ENCODE measurements at places on chromosomes 6 and 20. TPM values are rescaled to one million over a fixed set of nuclear protein-coding genes. Genes with fewer than 3 reads are reported as not detected.

Gene SLC22A7
- polyA plus RNA-seq = not detected

Gene ENTPD6
- 33.8 TPM for polyA plus RNA-seq

Gene NRN1
- polyA plus RNA-seq = 18.4 TPM

Gene CST7
- 1.0 TPM for polyA plus RNA-seq

Gene SLC24A3
- 21.6 TPM for polyA plus RNA-seq

Gene CCN2
- polyA plus RNA-seq = 29.8 TPM

Gene HLA-DRA
- polyA plus RNA-seq = 22.7 TPM

Gene OTOR
- 0.08 TPM for polyA plus RNA-seq

- peak; percentile 60 for DNase-seq
Measured at GRCh38 chr6:16316741-16317251, 78.4 kb downstream of the GMPR start.

DNA sequence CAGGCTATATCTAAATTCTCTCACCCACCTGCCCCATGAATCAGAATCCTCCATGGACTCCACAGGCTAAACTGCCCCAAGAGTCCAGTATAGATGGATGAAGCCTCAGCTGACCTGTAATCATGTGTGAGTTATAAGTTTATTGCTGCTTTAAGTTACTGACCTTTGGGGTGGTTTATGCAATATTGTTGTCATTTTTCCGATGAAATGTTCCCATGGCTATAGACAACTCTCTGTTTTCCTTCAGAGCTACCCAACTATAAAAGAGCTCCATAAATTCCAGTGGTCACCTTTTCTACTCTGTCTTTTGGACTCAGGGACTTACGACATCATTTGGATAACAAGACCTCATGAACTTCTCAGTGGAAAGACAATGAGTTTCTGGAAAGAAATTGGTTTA is 212.1 kb downstream of the BMP2 start:
- DNase-seq = no peak

DNA sequence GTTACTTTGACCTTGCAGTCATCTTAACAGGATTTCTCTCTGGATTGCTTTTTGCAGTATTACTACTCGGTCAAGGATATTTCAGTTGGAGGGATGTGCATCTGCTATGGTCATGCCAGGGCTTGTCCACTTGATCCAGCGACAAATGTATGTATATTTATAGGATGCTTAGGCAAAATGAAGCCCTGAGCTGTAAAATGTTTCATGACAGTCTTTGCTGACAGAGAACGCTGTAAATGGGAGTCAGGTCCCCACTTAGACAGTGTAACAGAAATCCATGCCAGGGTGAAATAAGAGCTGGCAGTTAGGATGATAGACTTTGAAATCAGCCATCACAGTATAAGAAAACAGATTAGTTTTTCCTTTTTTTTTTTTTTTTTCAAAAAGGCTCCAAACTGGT is 264.0 kb downstream of the LAMA2 start:
- peak; percentile 36 for DNase-seq

DNA sequence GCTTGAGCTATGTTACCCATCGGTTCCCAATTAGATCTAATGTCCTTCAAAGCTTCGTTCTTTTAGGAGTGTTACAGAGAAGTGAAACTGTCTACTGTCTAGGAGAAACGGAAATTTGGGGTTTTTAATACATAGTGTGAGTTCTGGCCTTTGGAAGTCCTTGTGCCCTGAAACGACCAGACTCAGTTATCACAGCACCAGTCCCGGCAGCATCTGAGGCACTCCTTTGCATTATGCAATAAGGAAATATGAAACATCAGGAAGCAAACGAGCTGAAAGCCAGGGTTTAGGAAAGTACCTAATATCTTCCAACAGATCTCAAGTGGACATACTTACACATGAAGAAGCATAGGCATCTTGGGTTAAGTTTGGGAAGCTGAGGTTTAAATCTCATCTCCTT is 61.8 kb upstream of the ADGRF1 start:
- peak; percentile 50 for DNase-seq

DNA sequence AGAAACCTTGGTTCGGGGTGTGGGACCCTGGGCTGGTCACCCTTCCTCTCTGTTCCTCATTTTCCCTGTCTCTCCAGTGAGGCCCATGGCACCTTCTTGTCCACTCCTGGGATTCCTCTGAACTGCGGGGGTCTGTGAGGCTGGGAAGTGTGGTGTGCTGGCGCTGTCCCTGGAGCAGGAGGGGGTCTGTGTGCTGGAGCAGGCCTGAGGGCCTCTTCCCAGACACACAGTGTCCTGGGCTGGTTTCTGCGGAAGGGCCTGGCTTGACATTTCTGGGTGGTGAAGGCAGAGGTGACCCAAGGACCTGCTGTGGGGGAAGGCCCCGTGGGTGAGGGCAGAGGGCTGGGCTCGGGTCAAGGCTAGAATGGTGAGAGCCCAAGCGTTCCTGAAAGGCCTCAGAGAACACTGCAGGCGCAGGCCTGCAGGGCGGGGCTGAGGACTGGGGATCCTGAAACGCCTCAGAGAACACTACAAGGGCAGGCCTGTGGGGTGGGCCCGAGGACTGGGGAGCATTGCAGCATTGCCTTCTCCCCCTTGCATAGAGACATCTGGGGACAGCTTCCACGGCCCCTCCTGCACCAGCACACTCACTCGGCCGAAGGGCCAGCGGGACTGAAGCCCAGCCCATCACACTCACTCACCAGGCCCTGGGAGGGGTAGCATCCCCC is 10.6 kb upstream of the BAK1 start:
- no peak for DNase-seq

DNA sequence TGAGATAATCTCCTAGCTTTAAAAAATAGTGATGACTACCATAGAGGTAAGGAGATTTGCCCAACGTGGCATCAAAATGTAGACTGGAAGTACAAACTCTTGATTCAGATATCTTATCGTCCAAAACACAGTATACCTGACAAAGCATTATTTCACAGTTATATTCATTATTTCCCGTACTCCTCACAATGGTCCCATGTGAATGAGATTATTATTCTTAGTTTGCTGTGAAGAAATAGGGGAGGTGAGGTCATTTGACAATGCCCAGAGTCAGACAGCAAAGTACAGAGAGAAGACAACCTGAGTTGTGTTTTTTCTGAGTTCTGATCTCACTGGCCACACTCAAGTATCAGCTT is 1.2 kb upstream of the TFB1M start:
- DNase-seq = no peak

DNA sequence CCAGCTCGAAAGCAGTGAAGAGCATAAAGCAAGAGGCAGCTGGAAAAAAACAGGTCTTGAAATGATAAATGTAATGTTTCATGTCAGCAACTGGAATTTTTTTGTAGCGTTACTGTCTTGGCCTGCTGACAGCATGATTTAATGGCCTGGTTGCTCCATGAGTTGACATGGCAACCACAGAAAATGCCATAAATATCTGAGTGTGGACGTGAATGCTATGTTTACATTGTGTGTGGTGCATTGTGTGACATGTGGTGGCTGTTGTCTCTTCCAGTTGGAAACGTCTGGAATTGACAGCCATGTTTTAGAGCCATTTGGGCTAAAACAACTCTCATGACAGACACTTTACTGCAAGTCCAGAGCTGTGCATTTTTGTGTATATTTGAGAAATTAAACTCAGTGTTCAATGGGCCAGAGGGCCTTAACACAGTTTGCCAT is 170.0 kb downstream of the FOXA2 start:
- DNase-seq = peak; percentile 43

DNA sequence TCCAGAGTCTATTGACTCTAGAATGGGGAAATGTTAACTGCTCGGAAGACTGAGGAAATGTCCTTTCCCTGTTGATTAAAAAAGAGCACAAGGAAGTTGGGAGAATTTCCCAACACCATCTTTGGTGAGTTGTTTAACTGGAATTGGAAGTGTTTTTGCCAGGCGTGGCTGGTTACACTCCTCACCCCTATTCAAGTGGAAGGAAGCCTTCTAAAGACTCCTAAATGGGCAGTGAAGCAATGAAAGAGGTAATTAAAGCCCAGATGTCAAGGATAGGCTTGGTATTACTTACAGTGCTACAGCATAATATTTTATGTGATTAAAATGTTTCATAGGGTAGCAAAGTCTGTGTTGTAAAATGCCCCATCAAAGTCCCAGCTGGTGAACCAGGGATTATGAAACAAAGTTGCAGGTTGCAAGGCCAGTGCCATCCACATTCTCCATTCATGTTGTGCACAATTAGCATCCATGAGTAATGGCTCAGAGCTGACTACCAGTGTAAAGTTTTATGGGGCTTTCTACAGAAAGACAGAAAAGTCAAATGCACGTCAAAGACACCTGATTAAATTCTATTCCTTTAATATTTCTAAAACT is 52.6 kb downstream of the BTBD3 start:
- DNase-seq = no peak

DNA sequence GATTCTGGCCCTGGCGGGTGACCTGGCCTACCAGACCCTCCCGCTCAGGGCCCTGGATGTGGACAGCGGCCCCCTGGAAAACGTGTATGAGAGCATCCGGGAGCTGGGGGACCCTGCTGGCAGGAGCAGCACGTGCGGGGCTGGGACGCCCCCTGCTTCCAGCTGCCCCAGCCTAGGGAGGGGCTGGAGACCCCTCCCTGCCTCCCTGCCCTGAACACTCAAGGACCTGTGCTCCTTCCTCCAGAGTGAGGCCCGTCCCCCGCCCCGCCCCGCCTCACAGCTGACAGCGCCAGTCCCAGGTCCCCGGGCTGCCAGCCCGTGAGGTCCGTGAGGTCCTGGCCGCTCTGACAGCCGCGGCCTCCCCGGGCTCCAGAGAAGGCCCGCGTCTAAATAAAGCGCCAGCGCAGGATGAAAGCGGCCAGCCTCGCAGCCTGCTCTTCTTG is 868 bp upstream of the SLC2A4RG start:
- peak; percentile 84 for DNase-seq

DNA sequence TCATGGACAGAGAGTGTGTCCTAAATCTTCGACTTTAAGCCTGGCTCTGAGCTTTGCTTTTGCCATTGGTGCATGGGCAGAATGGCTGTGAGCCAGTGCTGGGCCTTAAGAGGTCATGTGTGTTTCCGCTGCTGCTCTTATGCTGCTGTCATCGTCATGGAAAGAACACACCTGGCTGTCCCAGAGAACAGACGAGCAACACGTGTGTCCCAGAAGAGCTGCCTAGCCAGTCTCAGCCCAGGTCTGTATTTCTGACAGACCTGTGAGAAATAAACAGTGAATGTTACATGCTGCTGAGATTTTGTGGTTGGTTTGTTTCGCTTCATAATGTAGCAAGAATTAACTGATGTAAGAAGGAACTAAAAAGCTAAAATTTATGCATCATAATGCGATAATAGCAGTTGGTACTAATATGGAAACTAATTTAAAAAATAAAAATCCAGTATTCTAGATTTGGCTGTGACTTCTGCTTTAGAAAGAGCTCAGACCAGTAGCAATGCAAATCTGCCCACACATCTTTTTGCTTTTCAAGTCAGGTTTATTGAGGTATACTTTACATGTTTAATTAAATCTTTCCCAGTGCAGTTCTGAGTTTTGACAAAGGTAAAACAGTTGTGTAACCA is 11.5 kb upstream of the SCP2D1 start:
- DNase-seq = no peak

DNA sequence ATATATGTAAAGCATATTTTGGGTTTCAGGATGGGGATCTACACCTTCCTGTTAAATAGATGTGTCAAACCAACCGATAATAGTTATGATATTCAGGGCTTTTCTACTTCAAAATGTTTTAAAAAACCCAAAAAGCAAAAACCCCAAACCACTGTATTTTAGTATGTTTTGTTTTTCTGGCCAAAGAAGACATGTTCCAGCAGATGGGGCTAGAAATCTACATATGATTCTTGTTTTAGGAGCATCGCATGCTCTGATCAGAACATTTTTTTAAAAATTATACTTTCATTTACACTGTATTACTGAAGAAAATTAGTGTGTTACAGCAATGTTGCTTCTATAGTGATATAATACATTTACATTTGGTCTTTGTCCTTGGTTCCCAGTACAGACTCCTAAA is 11.0 kb downstream of the RMND1 start:
- peak; percentile 62 for DNase-seq

GRCh38 chr6:15389765-15390723 is 144.2 kb downstream of the JARID2 start:
- DNase-seq = peak; percentile 74

GRCh38 chr6:19444481-19444880 is 392.7 kb upstream of the ID4 start:
- no peak for DNase-seq

- no peak for DNase-seq
Measured at GRCh38 chr6:50007819-50008218, 14.0 kb downstream of the DEFB110 start.

DNA sequence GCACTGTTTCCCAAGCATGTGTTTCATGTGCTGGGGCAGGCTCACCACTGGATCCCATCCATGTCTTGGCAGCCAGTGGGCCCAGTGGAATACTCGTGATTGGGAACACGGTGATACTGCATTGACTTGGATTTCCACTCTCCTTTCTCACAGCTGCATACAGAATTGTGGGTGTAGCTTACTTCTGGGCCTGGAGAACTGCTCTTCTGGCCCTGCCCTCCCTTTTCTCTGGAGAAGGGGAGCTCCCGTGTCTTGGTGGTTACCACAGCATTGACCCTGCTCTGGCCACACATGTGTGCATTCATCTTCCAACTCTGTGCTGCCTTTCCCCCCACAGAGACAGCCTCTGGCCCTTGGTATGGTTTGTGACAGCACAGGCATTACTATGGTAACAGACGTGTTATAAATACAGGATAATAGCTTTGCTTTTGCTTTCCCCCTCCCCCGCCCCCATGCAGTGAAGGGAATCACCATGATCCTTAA is 21.6 kb downstream of the SOBP start:
- DNase-seq = peak; percentile 91

GRCh38 chr6:110532431-110532830 is 56.0 kb upstream of the SLC22A16 start:
- DNase-seq = peak; percentile 10

- DNase-seq = no peak
Measured at GRCh38 chr6:146864885-146865284, 266.1 kb downstream of the ADGB start.

GRCh38 chr6:52074716-52075115 is 12.7 kb downstream of the PKHD1 start:
- no peak for DNase-seq

- no peak for DNase-seq
Measured at GRCh38 chr6:79302341-79302740, 67.9 kb upstream of the HMGN3 start.

GRCh38 chr20:34880215-34880850 is 3.9 kb downstream of the ACSS2 start:
- no peak for DNase-seq

DNA sequence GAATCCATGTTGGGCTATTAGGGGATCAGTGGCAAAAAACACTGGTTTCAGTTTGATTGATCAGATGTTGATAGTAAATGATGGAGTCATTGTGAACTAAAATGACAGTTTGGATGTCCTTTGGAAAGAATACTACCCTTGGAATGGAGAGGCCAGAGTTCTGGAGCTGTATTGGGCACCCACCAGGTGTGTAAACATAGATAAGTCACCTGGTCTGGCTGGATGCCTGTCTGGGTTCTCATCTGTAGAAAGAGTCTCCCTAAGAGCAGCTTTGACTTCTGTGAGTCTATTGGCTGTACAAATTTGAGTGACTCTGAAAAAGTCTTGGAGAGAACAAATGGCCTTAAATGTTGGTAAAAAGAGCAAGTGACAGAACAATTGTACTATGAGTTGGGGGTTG is 115.0 kb downstream of the SCP2D1 start:
- DNase-seq = no peak

- peak; percentile 16 for DNase-seq
Measured at GRCh38 chr20:48486065-48486464, 341.7 kb downstream of the PREX1 start.

- DNase-seq = peak; percentile 46
Measured at GRCh38 chr6:161111261-161111660, 119.7 kb downstream of the MAP3K4 start.
